Central memory CD8-positive, alpha-beta T cell (primary cell): ENCODE measurements at places on chromosomes 6 and 20.
A peak's percentile ranks its signal among the peaks of the same experiment; 100 is the strongest.

DNA sequence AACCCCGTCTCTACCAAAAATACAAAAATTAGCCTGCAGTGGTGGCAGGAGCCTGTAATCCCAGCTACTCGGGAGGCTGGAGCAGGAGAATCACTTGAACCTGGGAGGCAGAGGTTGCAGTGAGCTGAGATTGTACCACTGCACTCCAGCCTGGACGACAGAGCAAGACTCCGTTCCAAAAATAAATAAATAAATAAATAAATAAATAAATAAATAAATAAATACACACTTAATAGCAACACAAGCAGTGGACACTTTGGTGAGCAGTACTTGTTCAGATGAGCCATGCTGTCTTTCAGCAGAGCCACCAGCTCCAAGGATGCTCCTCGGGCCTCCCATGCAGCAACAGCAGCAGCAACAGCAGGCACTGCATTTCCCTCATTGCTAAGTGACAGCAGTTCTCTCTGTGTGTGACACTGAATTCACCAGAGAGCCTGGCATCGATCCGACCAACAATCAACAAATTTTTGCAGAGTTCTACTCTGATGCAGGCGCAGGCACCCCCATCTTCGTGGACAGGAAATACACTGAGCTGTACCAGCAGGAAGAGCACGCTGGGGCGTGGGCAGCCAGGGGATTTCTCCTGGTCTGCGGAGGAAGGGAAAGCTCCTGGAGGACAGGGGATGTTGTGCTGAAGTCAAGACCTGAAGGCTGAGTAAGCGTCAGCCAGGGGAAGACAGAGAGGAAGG lies 54.0 kb upstream of the SNX9 start:
- no peak for DNase-seq
- peak overlapping the region; percentile 50 for H3K27ac ChIP-seq
- H3K4me3 ChIP-seq: no peak overlapping the region
- peaks cover 20% of the 10 kb centered on the region for H3K4me1 ChIP-seq
- H3K27me3 ChIP-seq: peaks cover 37% of the 10 kb centered on the region

GRCh38 chr6:166365806-166366205 lies 16.9 kb downstream of the MPC1 start:
- H3K4me3 ChIP-seq: no peak overlapping the region
- no peak for DNase-seq
- H3K36me3 ChIP-seq: peaks cover 8% of the 10 kb centered on the region
- H3K27ac ChIP-seq: no peak overlapping the region

GRCh38 chr20:35662551-35662950 lies 2.1 kb downstream of the CPNE1 start:
- no peaks in the 10 kb centered on the region for H3K27me3 ChIP-seq
- peaks cover 65% of the 10 kb centered on the region for H3K4me1 ChIP-seq
- H3K4me3 ChIP-seq: peak overlapping the region; percentile 85
- peak overlapping the region; percentile 99 for H3K27ac ChIP-seq
- DNase-seq: no peak
- H3K36me3 ChIP-seq: peaks cover 30% of the 10 kb centered on the region

GRCh38 chr20:33773412-33774089 lies 37.6 kb upstream of the CHMP4B start:
- H3K4me1 ChIP-seq: peaks cover 1% of the 10 kb centered on the region
- H3K36me3 ChIP-seq: peaks cover 8% of the 10 kb centered on the region
- no peak for DNase-seq
- no peak overlapping the region for H3K4me3 ChIP-seq

DNA sequence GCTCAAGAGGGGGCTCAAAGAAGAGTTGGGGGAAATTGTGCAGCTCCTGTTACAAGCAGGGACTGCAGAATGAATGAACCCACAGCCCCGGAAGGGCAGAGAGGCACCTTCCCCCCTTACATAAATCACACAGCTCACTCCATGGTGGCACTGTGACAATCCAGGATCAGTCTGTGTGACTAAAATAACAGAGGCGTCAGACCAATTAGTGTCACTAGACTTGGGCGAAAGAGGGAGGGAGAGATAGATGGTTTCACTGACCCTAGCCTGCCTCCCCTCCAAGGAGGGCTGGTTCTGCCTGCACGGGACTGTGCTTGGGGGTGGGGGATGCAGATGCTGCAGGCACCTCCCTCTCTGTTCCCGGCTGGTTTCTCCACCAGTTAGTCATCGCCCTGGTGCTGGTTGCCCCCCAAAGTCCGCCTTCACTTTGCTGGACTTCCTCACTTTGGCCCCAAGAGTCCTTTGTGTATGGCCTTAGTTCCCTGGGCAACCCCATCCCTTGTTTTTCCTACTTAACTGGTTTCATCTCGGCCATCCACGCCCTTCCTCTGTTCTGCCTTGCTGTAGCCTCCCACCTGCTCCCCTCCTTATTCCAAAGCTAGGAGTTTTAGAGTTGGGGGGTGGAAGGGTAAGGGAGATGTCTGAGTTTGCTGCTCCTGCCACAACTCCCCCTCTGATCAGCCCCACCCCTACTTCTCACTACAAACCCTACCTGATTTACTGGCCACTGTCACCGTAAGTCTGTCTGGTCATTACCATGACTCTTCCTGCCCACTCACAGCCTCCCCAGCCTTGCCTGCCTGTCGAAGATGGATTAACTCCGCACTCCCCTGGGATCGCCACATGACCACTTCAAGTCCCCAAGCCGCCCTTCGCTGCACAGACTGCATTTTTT lies 17.7 kb downstream of the CCDC167 start:
- peaks cover 17% of the 10 kb centered on the region for H3K4me1 ChIP-seq
- H3K27me3 ChIP-seq: no peaks in the 10 kb centered on the region
- H3K36me3 ChIP-seq: peaks cover 24% of the 10 kb centered on the region
- no peak overlapping the region for H3K4me3 ChIP-seq
- H3K27ac ChIP-seq: peak overlapping the region; percentile 39

DNA sequence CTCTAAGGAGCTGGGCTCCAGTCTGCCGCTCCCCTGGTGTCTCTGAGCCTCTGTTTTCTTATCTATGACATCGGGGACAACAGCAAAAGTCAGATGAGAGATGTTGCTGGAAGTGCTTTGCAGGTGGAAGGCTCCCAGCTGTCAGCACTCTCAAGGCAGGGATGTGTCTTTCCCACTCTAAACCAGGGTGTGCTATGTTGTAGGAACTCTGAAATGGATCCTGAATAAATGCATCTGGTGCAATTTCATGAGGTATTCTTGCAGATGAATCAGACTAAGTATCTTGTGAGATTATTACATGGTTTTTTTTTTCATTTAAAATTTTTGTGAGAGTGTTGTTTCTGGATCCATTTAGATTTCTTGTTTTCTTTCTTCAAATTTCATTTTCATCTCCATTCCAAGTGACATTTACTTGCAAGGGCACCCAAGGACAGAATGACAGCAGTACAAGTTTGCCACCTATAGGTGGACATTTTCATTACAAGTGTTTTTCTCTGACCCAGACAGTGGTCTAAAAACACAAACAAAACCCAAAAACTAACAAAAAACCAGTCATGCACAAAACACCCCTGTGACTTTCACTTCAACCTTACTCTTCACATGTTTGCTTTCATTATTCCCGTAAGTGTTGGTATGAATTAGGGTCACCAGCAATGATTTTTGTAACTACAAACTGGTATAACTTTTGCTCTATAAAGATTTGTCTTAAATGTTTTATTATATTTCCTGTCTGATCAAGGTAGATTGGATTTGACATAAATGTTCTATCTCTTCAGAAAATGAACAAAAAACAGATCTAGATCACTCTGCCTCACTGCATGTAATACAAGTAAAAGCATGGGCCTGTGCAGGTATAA lies 14.7 kb upstream of the SIM1 start:
- no peak overlapping the region for H3K27ac ChIP-seq
- no peaks in the 10 kb centered on the region for H3K4me1 ChIP-seq
- H3K27me3 ChIP-seq: peaks cover 8% of the 10 kb centered on the region
- no peak overlapping the region for H3K4me3 ChIP-seq
- no peaks in the 10 kb centered on the region for H3K36me3 ChIP-seq

DNA sequence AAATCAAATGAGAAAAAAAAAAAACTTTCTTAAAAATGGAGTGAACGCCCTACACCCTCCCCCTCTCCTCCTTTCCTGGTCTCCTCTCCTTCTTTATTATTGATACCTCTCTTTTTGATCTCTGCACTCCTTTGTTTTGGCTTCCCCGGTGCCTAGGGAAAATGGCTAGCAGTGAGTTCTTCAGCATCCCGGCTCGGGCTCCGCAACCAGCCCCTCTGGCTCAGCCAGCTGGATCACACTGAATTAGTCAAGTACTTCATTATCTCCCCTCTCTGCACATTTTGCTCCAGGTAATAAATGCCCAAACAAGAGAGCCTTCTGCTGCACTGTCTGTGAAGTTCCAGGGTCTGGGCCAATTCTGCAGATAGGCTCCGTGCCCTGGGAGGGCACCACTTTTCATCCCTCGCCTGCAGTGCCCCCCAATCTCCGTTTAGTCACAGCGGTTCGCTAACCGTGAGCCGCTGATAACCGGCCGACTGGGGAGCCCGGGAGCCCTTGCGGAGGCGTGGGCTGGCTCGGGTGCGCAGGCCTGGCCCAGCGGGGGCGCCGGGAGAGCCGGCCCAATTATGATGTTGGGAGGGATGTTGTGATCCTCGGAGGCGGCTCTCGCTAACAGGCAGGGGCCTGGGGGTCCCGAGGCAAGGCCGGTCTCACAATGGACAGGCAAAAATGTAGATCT lies 301.9 kb downstream of the TFAP2A start:
- H3K4me3 ChIP-seq: no peak overlapping the region
- no peaks in the 10 kb centered on the region for H3K4me1 ChIP-seq
- H3K27me3 ChIP-seq: no peaks in the 10 kb centered on the region
- no peaks in the 10 kb centered on the region for H3K36me3 ChIP-seq

GRCh38 chr6:94245395-94245794 lies 826.0 kb upstream of the EPHA7 start:
- H3K27ac ChIP-seq: no peak overlapping the region
- no peak overlapping the region for H3K4me3 ChIP-seq
- no peaks in the 10 kb centered on the region for H3K4me1 ChIP-seq
- no peak for DNase-seq

GRCh38 chr6:144758602-144759001 lies 473.5 kb downstream of the UTRN start:
- H3K36me3 ChIP-seq: peaks cover 45% of the 10 kb centered on the region
- H3K4me3 ChIP-seq: no peak overlapping the region
- H3K27ac ChIP-seq: no peak overlapping the region
- DNase-seq: no peak
- peaks cover 5% of the 10 kb centered on the region for H3K4me1 ChIP-seq
- H3K27me3 ChIP-seq: no peaks in the 10 kb centered on the region

- DNase-seq: no peak
- H3K4me1 ChIP-seq: no peaks in the 10 kb centered on the region
- H3K27ac ChIP-seq: no peak overlapping the region
- no peaks in the 10 kb centered on the region for H3K36me3 ChIP-seq
- no peaks in the 10 kb centered on the region for H3K27me3 ChIP-seq
Measured at GRCh38 chr6:56073315-56073714, 174.1 kb downstream of the COL21A1 start.

GRCh38 chr6:20302168-20302567 lies 89.9 kb upstream of the MBOAT1 start:
- H3K27ac ChIP-seq: no peak overlapping the region
- no peak for DNase-seq
- no peak overlapping the region for H3K4me3 ChIP-seq
- no peaks in the 10 kb centered on the region for H3K4me1 ChIP-seq
- no peaks in the 10 kb centered on the region for H3K36me3 ChIP-seq

- peak; percentile 77 for DNase-seq
- H3K27ac ChIP-seq: peak overlapping the region; percentile 99
- H3K27me3 ChIP-seq: no peaks in the 10 kb centered on the region
- H3K36me3 ChIP-seq: peaks cover 55% of the 10 kb centered on the region
- peaks cover 53% of the 10 kb centered on the region for H3K4me1 ChIP-seq
Measured at GRCh38 chr20:36644032-36644705, 1.8 kb downstream of the SLA2 start.
